Femur (tissue), 1 donor: ENCODE measurements at places on chromosomes 11 and 22.

DNA sequence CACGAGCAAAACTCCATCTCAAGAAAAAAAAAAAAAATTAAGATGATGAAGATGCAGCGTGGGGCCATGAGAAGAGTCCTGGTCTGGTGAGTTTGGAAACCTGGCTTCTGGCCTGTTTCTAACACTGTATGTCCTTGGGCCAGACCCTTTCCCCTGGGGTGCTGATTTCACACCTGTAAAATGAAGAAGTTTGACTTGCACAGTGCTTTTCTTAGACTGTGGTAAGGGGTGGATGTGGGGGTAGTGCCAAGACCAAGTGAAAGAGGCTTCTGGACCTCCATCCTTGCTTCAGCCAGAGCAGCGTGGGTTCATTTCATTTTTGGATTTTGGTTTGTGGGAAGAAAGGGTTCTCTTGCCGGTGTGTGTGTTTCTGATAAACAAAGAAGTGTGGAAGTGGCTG is 42.1 kb downstream of the PTPRJ start:
- no peak for DNase-seq

GRCh38 chr11:68373815-68374501 is 61.6 kb downstream of the LRP5 start:
- peak; percentile 81 for DNase-seq

GRCh38 chr22:19942157-19943081 is 801 bp upstream of the TXNRD2 start:
- DNase-seq: peak; percentile 67

- no peak for DNase-seq
Measured at GRCh38 chr22:30640361-30640760, 4.8 kb downstream of the SLC35E4 start.

GRCh38 chr22:49772692-49773091 is 55.0 kb downstream of the BRD1 start:
- no peak for DNase-seq

DNA sequence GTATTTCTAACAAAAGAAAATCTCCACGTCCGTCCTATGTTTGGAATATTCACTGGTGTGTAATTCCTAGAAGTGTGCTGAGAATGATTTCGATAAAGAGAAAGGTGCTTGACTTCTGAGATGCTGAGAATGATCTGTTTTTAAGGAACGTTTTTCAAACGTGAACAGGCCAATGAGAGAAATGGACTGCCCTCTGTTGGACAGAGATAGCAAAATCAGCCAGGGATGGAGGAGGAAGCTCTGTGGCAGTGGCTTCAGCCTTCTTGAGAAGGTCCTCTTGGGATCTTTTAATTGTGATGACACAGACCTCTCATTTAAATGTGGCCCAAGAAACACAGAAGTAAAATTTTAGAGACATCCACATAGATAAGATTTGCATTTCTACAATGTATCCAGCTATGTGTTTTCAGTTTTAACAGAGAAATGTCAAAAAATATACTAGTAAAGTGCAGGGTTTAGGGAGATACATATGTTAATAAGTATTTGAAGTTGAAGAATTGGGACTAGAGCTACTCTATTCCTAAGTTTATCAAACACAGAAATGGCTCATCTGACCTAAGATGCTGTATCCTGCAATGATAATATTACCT is 84.0 kb upstream of the RCN1 start:
- DNase-seq: peak; percentile 20

- DNase-seq: no peak
Measured at GRCh38 chr11:24589064-24589463, 92.2 kb downstream of the LUZP2 start.

DNA sequence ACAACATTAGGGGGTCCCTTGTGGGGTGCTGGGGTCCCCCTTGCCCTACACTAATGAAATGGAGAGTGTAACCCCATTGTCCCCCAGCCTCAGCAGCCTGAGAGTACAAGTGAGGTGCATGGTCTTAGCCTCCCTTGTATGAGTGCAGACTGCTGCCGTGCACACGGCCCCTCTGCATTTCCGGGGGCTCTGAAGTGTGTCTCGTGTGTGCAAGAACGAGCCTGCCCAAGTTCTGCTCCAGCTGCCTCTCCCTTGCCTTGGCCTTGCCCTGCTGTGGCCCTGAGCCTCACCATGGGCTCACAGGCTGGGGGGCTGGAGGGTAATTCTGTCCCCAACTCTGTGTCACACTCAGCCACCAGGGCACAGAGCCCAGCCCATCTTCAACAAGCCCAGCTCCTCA is 5.2 kb upstream of the EHD1 start:
- no peak for DNase-seq

DNA sequence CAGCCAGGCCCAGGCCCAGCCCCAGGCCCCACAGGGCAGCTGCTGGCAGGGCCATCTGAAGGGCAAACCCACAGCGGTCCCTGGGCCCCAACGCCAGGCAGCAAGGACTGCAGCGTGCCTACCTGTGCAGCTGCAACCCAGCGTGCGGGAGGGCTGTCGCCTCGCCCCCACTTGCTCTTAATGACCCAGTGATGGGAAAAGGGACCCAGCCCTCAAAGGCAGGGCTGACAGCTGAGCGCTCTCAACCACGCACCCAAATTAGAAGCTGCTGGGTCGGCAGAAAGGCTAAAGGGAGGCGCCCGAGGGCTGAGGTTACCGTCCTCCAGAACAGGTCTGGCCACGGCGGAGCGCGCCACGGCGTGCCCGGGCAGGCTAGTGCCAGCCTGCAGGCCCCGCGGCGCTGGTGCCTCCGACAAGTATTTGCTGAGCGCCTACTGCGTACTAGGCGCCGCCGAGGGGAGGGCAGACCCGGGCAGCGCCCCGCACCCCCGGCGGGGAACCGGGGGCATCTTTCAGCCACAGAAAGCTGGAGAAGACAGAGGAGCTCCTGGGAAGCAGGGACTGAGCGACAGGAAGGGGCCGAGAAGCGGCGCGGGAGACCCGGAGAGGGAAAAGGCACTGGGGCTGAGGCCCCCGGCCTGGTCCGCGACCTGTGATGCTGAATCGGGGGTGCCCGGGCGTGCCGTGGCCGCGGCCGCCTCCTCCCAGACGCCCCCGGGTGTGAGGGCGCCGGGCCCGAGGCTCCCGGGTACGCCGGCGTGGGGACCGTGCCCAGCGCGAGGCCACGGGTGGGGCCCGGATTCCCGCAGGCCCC is 773 bp downstream of the HRAS start:
- DNase-seq: peak; percentile 64

DNA sequence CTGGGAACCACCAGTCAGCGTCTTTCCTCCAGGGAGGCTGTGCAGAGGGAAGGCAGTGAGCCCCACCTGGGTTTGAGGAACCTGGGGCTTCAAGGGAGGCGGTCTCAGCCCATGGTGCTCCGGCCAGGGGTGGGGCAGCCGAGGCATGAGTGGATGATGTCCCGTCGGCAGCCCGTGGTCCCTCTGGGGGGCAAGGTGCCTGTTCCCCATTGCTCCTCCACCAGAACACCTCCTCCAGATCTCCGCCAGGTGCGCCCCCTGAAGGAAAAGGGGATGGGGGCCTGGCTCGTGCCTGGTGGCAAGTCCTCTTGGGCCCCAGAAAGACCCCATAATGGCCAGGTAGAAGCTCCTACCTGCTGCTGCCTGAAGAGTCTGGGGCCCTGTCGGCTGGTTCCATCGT is 94.1 kb downstream of the KCNQ1 start:
- DNase-seq: no peak

GRCh38 chr22:31911565-31912406 is 32.5 kb upstream of the YWHAH start:
- DNase-seq: no peak

DNA sequence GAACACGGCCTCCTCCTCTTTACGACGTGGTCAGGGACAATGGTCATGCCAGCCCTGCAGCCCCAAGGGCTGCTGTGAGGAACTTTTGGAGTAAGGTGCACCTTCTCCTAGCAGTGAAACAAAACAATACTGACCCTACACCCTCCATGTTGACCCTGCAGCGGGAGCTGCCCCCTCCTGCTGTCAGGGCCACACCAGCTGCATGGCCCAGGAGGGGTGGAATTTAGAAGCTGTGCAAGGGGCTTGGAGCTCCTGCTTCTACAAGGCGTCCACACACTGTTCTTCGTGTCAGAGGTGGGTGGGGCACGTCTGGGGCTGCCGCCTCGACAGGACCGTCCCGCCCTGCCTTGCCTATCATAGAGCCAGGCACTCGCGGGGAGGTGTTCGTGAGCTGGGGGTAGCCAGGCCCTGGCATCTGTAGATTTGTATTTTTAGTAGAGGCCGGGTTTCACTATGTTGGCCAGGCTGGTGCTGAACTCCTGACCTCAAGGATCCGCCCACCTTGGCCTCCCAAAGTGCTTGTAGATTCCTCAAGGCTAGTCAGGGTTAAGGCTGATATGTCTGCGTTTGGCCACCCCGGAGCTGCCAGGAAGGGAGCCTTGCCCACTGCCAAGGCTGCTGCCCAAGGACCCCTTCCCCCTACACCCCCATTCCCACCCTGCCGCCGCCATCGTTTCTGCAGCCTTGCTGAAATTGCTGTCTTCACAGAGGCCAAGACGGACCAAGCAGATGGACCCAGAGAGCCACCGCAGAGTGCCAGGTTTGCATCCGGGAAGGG is 15.9 kb downstream of the INCENP start:
- DNase-seq: no peak

- DNase-seq: no peak
Measured at GRCh38 chr11:90468923-90469322, 246.1 kb upstream of the CHORDC1 start.

GRCh38 chr11:94153320-94153719 is 24.7 kb downstream of the PANX1 start:
- DNase-seq: no peak

GRCh38 chr11:3803726-3804495 is 4.4 kb upstream of the PGAP2 start:
- DNase-seq: no peak

DNA sequence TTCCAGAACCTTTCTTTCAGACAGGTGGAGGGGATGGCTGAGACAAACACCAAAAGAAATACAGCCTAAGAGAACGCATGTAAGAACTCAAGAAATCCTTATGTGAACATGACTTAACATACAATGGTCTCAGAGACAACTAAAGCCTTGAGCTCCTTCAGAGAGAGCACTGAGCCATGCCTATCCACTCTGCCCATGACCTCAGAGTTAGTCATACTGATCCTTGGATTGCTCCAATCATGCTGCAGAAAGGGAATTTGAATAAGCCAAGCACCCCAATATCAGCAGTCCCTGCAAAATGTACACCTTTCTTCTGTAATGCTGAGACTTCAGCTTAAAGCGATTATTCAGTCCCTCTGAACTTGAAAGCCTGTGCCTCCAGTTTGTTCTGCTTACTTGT is 43.2 kb upstream of the CHKA start:
- no peak for DNase-seq

GRCh38 chr11:122799406-122800105 is 38.7 kb upstream of the CRTAM start:
- no peak for DNase-seq

- no peak for DNase-seq
Measured at GRCh38 chr22:42711895-42712837, 8.5 kb downstream of the A4GALT start.

GRCh38 chr11:62398011-62398994 is 20.5 kb upstream of the SCGB1A1 start:
- DNase-seq: peak; percentile 54

DNA sequence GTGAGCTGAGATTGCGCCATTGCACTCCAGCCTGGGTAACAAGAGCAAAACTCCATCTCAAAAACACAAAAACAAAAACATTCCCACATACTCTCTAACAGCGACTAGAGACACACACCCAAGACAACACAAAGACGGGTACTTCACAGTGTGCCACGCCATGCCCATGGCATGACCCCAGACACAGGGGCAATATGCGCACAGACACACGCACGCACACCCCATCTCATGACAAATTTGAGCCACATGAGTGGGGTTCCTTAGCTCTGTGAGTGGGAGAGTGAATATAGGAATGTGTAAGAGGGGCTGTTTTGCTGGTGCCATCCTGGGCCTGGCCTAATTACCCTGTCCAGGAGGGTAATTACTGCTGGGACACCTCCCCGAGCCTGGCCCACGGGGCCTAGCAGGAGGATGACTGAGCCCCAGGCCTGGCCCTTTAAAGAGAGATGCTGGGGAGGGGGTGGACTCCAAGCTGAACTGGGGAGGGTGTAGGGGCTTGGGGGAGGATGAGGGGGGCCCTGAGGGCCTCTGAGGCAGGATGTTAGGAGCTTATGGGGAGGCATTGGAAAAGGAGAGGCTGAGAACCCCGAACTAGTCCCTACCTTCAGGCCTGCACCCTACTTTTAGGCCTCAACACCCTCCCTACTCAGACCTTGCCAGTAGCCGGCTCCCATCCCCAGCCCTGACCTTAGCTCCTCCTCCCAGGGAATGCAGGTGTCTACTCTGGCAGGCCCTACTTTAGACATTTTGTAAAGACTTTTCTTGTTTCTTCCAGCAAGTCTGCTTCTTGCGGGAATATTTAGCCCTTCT is 1.5 kb downstream of the LTBP3 start:
- DNase-seq: no peak

DNA sequence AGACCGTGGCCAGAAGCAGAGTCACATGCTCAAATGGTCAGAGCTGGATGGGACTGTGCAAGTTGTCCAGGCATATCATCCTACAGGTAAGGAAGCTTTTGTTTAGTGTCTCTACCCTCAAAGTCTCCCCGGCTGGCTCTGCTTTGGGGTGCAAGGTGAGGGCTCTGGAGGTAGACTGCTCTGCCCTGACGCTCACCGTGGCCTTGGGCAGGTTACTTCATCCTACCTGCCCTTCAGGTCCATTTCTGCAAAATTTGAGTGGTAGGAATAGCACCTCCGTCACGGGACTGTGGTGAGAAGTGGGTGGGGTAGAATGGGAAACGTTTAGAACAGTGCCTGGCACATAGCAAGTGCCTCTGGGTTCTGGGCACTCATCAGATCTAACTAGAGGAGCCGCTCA is 42.2 kb downstream of the NAT10 start:
- DNase-seq: peak; percentile 11

GRCh38 chr22:48177631-48178030 is 1415.2 kb downstream of the TBC1D22A start:
- DNase-seq: no peak

- DNase-seq: no peak
Measured at GRCh38 chr22:48483764-48484528, 1343.7 kb downstream of the BRD1 start.

DNA sequence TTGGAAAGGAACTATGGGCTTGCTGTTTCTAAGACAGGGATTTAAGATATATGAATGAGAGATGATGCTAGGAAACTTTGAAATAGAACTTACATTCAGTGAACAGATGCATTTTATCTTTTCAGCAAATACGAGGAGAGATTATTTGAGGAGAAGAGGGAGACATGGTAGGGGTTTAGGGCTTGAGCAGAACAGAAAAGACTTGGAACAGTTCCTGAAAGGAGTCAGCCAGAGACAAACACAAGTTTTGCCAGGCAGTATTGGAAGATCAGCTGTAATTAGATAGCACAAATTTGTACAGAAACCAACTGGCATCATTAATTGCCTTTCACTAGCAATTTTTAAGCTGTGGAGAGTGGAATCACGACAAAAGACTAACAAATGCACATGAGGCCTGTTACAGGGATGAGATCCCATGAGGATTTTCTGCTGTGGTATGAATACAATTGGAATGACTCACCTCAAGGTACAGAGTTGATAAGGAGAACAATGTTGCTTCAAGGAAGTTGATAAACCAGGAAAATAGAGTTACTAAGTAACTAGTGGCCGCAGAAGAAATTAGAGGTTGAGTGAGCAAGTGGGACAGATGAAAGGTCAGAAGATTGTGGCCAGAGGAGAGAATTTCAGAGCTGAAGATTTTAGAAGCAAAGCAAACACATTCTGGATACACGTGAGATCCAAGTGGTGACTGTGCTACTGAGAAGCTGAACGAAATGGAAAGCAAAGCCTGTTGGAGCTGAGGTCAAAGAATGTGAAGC is 67.9 kb downstream of the CYB5R2 start:
- no peak for DNase-seq

GRCh38 chr11:67463680-67464410 is 5.2 kb downstream of the TMEM134 start:
- DNase-seq: no peak

GRCh38 chr11:9660886-9661285 is 3.0 kb upstream of the SWAP70 start:
- no peak for DNase-seq
